ENCODE measurements at places on chromosomes 2 and 18.

DNA sequence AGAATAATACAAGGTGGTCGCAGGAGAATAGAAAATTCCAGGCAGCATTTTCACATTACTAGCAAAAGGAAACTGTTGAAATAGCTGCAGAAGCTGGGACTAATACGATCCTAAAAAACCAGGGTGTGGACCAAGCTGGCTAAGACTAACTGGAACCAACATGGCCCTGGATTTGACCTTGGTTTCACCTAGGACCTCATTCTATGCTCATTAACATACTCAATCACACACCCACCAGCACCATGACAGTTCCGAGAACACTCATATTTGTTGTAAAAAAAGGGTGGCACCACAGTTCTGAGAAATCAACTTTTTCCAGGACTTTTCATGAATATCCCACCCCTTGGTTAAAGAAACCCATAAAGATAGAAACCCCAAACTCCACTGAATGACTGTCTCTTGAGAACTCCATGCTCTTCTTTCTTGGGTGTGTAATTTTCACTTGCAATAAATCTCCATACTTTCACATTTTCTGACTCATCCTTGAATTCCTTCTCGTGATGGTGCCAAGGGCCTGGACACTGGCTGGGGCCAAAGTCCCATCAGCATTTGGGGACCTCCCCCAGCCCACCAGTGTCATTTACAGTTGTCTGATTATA, 164.3 kb upstream of the CHST9 start:
- DNase-seq: no peak

- DNase-seq: no peak
Measured at GRCh38 chr2:2623939-2624338, 292.9 kb upstream of the MYT1L start.

DNA sequence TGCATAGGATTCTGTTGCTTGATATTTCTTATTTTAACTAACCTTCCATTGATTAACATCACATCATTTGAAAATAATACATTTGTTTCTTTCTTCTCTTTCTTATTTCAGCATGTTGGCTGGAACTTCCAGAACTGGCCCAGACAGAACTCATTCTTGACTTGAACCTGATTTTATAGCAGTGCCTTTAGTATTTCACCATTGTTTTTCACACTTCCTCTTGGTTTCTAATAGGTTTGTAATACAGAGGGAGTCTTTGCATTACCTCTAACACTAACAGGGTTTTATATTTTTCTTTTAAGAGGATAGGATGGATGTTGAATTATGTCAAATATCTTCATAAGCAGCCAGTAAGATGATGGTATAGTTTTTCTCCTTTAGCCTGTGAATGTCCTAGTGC, 39.2 kb downstream of the SEMA4F start:
- no peak for DNase-seq

DNA sequence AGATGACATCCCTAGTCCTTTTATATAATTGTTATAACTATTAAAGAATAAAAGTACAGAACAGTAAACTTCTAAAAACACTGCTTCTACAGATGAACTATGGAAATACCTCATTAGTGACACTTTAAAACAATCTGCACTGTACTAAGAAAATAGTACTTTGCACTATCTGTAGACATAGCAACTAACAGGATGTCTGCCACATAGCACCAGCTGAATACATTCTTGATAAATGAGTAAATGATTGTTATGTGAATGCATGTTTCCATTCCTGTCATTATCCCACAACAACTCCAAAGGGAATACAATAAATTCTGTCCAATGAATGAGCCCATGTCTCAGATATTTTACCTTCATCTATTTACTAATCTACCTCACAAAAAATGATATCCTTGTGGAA, 115.3 kb upstream of the SLC35G4 start:
- no peak for DNase-seq

DNA sequence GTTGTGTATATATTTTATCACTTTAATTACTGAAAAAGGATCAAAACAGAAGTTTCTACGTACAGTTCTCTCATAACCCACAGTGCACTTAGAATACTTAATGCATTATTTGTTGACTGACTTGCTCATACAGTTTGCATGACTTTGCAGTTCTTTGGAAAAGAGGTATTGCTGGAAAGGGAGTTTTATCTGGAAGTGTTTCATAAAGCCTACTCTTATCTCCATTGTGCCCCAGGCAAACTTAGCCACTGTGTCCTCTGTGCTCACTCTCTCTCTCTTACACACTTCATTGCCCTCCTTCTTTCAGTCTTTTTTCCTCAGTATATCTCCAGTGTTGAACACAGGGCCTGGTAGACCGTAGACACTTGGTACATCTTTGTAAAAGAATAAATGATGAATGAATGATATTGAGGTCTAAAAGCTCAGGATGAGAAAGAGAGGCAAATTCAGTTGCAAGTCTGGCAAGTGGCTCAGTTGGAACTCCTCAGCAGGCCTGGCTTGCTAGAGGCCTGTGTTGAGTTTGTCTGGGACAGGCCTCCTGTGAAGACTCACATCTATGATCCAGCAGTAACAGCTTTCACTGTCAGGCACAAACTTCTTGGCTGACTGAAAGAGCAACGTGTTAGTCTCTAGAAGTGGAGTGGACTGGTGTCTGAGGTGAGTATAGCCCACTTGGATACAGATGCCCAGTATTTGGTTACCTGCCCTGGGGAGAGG, 56.1 kb downstream of the SETBP1 start:
- no peak for DNase-seq

GRCh38 chr2:210577263-210578071, 21.1 kb downstream of the CPS1 start:
- DNase-seq: no peak
